ENCODE measurements at places on chromosomes 3 and 15. TPM values are rescaled to one million over a fixed set of nuclear protein-coding genes. Genes with fewer than 3 reads are reported as not detected.

GRCh38 chr3:56042326-56042951 lies 425.8 kb downstream of the ERC2 start:
- no peaks in the 10 kb centered on the region for H3K36me3 ChIP-seq
- H3K27me3 ChIP-seq = no peaks in the 10 kb centered on the region
- DNase-seq = no peak
- H3K27ac ChIP-seq = no peak overlapping the region

DNA sequence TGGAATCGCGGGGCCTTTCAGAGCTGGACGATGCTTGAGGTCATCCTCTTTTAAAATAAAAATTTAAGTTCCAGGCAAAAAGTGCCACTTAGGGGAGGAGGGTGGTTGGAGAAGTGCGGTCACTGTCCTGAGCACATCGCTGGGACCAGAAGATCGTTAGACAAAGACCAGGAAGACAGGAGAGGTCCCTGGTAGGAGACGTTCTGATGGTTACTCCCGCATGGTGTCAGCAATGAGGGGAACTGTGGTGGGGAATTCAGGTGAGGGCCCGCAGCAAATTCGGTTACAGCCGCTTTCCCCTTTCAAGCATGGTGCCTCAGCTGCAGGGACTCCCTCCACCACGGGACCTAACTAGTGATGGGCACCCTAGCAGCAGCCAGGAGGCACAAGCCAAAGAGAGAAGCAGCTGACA lies 1.0 kb upstream of the ISY1 start:
- peak overlapping the region; percentile 92 for H3K4me3 ChIP-seq
- H3K27me3 ChIP-seq = no peaks in the 10 kb centered on the region
- peaks cover 20% of the 10 kb centered on the region for H3K36me3 ChIP-seq
- peak; percentile 57 for DNase-seq

DNA sequence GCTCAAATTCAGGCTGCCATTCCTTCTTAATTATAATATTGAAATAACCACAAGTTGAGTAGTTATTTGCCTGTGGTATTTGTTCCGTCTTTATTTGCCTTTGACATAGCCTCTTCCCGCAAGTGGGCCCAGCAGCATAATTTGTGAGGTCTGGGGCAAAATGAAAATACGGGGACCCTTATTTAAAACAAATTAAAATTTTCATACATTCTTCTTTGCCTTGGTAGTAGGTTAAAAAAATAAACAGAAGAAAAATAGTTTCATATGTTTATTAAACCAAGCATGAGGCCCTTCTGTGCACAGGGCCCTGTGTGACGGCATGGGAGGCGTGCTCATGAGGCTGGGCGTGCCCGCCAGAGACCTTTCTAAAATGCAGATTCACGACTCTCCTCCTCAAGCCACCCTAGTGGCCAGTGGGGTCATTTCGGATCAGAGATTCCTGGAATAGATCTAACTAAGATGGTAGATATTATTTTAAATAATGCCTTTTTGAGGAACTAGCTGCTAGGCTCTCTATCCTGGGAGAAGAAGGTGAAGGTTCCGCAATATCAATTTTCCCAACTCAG lies 35.4 kb downstream of the MASP1 start:
- H3K27ac ChIP-seq = no peak overlapping the region
- DNase-seq = no peak
- no peaks in the 10 kb centered on the region for H3K36me3 ChIP-seq
- H3K4me1 ChIP-seq = no peaks in the 10 kb centered on the region

DNA sequence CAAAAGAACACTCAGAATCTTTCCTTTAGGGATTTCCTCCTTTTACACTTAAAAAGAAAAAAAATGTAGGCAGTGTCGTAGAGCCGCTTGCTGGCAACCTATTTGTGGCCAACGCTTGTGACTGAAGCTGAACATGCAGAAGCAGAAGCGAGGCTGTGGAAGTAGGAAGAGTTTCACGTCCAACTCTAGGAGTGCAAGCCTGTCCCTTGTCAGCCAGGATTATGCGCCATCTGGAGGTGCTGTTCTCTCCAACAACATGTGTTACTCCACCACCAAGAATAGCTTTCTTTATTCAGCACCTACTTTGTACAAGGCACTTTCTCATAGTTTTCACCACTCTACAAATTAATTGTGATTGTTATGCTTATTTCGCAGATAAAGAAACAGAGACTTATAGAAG lies 223.2 kb upstream of the LMCD1 start:
- no peak for DNase-seq
- H3K27me3 ChIP-seq = no peaks in the 10 kb centered on the region
- no peaks in the 10 kb centered on the region for H3K36me3 ChIP-seq
- no peaks in the 10 kb centered on the region for H3K4me1 ChIP-seq

- no peaks in the 10 kb centered on the region for H3K36me3 ChIP-seq
These were observed 54.5 kb upstream of the FNDC3B start for GRCh38 chr3:171984883-171985282.

DNA sequence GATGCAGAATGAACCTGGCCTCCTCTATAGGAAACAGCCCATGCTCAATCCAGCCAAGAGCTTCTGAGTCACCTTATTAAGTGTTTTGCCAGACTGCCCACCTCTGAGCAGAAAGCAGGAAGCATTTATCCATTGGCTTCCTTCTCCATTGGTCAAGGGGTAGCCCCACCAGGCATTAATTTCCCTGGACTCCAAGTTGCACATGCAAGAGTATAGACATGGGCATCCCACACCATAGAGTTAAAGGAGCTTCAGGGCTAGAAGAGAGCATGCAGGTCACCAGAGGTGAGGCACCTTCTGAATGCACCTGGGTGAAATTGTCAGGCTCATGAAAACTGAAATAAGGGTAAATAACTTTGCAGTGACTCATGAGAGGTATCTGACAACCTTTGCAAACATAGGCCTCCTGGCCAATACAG lies 230.8 kb upstream of the STAC start:
- no peaks in the 10 kb centered on the region for H3K27me3 ChIP-seq
- H3K4me3 ChIP-seq = no peak overlapping the region
- no peak for DNase-seq
- no peaks in the 10 kb centered on the region for H3K4me1 ChIP-seq

DNA sequence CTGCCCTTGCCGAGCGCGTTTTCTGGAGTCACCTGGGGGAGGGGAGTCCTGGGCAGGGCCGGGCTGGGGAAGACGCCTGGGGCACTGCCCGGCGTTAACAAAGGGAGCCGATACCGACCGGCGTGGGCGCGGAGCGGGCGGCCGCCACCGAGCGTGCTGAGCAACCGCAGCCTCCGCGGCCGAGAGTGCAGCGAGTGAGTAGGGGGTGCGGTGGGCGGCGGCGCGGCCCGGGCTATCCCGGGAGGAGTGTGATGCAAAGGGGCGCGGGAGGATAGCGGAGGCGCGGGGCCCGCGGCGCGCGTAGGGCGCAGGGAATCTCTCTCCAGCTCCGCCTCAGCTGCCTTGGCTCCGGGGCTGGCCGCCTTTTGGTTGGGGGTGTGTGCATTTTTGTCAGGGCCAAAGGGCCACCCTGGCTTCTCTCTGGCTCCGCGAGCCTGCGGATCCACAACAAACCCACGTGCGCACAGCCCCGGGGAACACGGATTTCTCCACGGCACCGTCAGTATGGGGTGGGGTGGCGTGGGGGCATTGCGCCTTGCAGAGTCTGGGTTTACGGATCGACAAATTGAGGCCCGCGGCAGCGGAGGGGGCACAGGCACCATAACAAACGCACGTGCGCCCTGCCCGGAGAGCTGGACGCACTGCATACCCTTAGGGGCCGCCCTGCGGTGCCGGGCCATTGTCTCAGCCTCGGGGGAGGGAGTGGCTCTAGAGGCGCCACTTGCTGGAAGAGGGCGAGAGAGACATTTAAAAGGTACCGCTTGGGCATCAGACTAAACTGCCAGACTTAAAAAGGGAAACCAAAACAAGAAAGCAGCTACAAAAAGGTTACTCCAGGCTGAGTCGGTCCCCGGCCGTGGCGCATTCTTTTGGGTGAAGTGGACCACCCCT lies 560 bp downstream of the ST6GAL1 start:
- H3K27ac ChIP-seq = peak overlapping the region; percentile 87
- H3K27me3 ChIP-seq = no peaks in the 10 kb centered on the region
- peaks cover 35% of the 10 kb centered on the region for H3K36me3 ChIP-seq
- H3K4me3 ChIP-seq = peak overlapping the region; percentile 88
- peak; percentile 81 for DNase-seq

- no peaks in the 10 kb centered on the region for H3K36me3 ChIP-seq
- H3K4me1 ChIP-seq = peaks cover 25% of the 10 kb centered on the region
- H3K27ac ChIP-seq = no peak overlapping the region
- DNase-seq = peak; percentile 55
- peaks cover 4% of the 10 kb centered on the region for H3K27me3 ChIP-seq
- no peak overlapping the region for H3K4me3 ChIP-seq
These were observed 60.6 kb upstream of the PLCL2 start for GRCh38 chr3:16824081-16824696.

- no peak overlapping the region for H3K27ac ChIP-seq
- DNase-seq = no peak
- H3K36me3 ChIP-seq = no peaks in the 10 kb centered on the region
- no peak overlapping the region for H3K4me3 ChIP-seq
These were observed 23.4 kb upstream of the GALNT15 start for GRCh38 chr3:16151109-16151508.

DNA sequence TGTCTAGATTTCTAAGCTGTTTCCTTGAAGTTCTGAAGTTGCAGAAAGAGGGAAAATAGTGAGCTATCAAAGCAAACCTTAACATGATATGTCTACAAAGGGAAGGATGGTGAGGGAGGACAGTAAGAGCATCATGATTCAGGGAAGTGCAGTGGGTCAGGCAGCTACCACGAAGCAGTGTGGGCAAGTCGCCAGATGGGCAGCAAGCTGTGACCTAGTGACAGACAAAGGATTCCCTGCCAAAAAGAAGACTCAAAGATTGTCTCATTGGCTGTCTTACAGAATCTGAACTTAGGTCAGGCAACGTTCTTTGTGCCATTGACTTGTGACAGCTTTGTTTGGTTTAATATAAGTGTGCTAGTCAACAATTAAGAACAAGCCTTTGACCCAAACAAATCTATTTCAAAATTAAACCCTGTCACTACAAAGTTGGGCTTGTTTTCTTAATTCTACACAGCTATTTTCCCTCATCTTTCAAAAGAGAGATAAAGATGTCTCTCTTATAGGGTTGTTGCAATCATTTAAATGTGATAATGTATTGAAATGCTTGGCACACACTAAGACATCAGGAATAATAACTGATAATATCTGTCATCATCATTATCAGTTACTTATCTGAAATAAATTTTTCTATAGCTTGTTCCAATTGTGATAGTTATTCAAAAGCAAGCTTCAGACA lies 153.3 kb downstream of the ECT2 start:
- no peaks in the 10 kb centered on the region for H3K36me3 ChIP-seq
- H3K4me3 ChIP-seq = no peak overlapping the region
- H3K4me1 ChIP-seq = no peaks in the 10 kb centered on the region
- H3K27me3 ChIP-seq = peaks cover 2% of the 10 kb centered on the region

DNA sequence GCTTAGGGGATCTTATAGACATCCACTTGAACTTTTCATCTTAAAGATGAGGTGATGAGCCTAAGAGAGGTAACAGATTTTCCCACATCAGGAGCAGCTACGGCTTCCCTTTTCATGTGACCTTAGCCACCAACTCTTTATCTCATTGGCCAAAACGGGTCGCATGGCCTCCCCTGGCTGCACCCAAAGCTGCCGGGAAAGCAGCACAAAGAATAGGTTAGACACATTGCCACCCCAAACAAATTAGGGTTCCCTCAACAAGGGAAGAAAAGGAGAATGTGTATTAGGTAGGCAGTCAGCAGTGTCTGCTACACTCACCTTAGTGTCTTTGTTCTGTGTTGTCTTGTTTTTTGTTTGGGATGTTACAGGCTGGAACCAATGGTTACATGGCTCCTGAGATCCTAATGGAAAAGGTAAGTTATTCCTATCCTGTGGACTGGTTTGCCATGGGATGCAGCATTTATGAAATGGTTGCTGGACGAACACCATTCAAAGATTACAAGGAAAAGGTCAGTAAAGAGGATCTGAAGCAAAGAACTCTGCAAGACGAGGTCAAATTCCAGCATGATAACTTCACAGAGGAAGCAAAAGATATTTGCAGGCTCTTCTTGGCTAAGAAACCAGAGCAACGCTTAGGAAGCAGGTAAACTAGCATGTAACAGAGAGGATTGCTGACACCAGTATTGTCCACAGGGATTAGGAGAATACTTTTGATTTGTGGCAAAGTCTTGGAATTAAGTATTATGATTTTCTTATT lies 44.2 kb downstream of the GRK7 start:
- H3K4me1 ChIP-seq = no peaks in the 10 kb centered on the region
- H3K27me3 ChIP-seq = no peaks in the 10 kb centered on the region
- no peak overlapping the region for H3K27ac ChIP-seq
- no peak overlapping the region for H3K4me3 ChIP-seq
- no peak for DNase-seq
- H3K36me3 ChIP-seq = no peaks in the 10 kb centered on the region

CNTN3 gene
- total RNA-seq = not detected

MCF2L2 gene
- 6.0 TPM for total RNA-seq

IL17RB gene
- 2.4 TPM for total RNA-seq

COL6A6 gene
- total RNA-seq = not detected
